CD4-positive, alpha-beta T cell treated with Interleukin-15 for 4 hours (primary cell): ENCODE measurements at places on chromosomes 5 and 9.

DNA sequence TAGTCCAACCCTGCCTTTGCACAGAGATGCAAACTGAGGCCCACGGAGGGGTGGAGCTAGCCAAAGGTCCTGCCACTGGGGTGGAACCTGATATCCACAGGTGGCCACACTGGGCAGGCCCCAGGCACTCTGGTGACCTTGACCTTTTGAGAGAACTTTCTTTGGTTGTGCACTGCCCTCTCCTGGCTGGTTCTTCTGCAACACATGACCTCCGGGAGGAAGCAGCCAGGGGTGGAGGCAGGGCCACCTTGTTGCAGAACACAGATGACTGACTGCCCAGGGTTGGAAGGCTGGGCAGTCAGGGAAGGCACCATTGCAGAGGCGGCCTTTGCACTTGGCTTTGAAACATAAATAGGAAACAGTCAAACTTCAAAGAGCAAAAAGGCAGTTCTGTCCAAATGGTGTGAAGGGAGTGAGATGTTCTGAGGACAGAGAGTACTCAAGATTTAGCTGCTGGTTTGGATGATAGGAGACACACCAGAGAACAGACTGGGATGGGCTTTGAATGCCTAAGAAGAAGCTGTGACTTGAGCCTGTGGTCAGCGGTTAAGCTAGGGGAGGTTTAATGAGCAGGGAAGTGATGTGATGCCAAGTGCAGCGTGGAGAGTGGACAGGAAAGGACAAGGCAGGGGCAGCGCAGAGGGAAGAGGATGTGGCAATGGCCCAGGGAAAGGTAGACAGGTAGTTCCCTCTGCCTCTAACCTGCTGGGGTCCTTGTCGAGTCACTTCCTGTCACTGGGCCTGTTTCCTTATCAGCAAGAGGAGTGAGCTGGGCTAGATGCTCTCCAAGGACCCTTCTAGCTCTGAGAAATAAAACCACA lies 6.8 kb upstream of the TCOF1 start:
- peak; percentile 33 for DNase-seq

DNA sequence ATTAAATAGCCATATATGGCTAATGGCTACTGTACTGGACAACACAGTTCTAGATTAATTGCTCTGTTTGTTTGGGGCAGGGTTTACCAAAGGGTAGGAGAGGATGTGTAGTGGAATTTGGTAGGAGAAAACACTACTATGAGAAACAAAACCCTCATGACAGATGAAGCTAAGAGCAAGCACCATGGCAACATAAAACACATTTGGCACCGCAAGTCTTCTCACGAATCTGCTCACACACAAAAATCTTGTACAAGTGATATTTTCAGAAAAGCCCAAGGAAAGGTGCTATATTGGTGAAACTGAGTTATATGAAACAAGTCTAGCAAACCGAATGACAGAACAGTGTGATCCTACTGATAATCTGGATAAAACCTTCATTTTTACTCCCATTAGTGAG lies 38.5 kb downstream of the CSF2 start:
- no peak for DNase-seq

GRCh38 chr5:100520348-100520747 lies 14.8 kb upstream of the FAM174A start:
- DNase-seq, result no peak

DNA sequence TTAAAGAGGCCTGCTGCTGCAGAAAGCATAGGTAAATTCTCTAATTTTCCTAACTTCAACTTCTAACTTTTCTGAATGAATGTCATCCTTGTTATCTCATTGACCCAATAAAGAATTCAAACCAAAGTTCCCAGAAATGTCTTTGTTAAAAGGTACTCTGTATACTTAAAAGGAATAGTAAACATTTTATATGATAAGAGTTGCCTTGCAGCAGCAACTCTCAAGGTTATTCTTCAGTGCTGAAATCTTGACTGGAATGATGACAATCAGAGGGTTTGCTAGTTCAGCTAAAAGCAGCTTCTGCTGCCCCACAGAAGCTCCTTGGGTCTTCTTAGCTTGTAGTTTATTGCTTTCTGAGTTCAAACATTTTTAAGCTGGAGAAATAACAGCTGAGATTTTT lies 28.3 kb downstream of the FGF10 start:
- no peak for DNase-seq

- DNase-seq, result no peak
Measured at GRCh38 chr9:79383096-79383495, 188.7 kb upstream of the TLE4 start.
